ENCODE measurements at places on chromosomes 12 and 14.

DNA sequence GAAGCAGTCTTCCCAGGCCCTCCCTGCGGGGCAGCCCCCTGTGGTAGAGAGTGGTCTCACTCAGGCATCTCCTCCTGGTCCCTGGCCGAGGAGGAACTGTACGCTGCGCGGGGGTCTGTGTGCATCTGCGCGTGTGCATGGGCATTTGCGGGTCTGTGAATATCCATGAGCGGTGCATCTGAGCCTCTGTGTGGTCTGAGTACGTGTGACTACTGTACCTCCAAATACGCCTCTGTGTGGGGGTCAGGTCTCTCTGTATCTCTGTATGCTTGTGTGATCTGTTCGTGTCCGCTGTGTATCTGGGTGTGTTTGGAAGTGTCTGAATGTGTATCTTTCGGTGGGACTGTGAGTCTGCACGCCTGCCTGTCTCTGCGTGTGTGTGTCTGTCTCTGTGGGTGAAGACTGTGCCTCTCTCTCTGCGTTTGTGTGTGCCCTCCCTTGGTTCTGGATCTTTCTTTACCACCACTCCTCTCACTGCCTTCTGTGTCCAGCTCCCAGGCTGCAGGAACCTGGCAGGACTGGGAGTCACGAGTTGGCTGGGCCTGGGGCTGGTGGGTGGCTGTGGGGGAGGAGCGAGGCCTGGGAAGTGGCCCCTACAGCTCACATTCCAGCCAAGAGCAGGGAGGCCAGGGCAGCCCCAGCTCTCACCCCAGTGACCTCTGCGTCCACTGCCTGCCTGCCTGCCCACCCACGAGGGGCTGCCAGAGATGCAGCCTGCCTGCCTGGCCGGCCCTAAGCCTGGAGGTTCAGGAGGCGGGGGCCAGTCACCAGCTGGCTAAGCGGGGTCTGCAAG lies 1.1 kb upstream of the PGF start:
- no peak for DNase-seq

DNA sequence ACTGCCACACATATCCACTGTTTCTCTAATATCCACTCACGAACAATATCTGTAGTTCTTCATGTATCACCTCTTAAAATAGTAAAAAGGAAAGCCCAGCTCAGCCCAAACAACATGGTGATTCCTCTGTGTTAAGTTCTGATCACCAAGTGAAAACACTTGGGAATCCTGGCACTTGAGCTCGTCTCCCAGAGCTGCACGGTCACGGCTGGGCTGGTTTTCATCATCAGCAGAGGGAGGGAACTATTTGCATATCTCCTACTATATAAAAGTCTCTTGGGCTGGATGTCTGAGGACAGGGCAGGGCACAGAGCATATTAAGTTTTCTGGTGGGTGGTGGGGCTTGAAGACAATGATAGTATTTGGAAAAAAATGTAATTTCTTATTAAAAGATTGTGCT lies 870.6 kb downstream of the TMEM121 start:
- DNase-seq: no peak

DNA sequence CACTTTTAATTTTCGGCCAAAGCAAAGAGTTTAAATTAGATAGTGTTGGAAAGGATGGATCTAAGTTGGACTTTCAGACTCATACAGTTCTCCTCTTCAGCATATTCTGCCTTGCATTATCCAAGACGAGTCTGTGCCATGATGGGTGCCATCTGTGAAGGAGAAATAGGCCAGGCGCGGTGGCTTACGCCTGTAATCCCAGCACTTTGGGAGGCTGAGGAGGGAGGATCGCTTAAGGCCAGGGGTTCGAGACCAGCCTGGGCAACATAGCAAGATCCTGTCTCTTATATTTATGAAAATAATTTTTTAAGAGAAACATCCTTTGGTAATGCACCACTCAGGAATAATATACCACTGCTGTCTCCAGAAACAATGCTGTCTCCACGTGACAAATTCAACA lies 6.5 kb downstream of the AK7 start:
- no peak for DNase-seq

DNA sequence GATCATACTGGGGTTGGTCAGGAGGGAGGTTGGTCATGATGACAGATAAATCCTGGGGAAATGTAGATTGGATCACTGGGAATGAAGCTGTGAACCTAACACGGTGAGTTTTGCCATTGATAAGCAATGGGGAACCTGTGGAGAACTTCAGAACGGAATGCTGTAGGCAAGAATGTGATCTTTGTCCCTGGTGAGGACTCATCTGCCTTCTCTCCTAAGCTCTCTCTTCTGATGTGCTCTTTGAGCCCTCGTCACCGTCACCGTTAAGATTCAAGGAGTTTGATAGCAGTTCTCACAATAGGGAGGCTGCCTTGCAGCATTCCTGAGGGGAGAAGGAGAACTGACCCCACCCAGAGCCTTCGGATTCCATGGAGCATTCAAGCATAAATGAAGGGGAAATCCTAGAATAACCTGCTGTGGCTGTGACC lies 217.6 kb downstream of the ANO6 start:
- DNase-seq: no peak

DNA sequence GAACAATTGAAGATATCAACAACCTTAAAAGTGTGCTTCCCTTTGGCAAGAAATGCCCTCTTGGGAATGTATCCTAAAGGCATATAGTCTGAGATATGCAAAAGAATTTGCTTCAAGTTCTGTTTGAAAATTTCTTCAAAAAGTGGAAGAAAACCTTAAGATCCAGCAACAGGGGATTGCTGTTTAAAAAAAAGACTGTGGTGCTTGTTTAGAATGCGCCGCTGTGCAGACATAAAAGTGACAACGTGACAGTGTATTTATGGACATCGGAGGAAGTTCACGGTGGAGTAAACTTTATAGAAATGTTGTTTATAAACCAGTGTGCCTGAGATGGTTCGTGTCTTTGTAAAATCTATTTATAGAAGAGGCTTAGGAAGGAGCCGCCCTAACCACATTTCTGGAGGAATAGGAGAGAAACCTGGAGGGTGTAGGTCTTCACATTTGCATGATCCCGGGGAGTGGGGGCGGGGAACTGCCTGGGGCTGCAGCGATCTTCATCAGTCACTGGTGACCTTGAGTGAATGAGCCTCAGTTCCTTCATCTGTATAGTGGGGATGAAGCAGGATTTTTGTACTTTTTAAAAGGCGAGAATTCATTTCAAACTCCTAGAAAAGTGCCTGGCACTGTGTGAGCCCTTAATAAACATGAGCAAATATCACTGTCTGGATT lies 27.5 kb downstream of the ADGRD1 start:
- DNase-seq: no peak

DNA sequence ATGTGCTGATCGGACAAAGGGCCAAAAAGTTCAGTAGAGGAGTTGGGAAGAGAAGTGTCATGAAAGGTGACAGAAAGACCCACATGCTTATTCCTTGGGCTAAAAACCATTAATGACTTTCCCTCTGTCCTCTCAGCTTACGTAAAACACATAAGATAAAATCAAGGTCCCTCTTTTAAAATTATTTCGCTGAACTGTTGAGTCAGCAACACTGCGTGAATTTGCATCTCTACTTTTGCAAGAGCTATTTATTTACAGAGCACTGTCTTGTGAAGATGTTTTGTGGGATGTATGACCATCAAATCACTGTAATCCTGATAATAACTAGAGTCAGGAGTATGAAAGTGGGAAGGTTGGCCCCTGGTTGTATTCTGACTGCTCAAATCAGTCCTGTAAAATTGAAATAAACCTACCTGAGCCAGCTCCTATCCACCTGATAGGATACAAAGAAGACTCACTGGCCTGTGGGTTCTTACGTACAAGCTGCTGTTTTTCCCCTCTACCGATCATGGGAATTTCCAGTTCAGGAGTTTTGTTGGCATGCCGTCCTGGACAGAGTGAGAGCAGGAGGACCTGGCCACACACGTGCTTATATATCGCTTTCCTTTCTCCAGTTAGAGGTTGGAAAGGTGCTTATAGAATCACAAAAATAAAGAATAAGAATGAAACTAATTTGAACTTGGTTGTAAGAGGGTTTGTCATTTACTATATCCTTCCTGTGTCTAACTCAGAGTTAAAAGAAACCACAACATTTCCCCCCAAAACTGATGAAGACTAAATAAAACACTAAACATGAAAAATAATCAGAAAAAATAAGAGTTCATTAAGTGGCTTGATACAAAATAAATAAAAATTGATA lies 42.9 kb downstream of the IFNG-AS1 start:
- no peak for DNase-seq

Measured in effector CD4-positive, alpha-beta T cell (primary cell).